HS-27A (cell line): ENCODE measurements at places on chromosomes 5 and 9.
A peak's percentile ranks its signal among the peaks of the same experiment; 100 is the strongest.

DNA sequence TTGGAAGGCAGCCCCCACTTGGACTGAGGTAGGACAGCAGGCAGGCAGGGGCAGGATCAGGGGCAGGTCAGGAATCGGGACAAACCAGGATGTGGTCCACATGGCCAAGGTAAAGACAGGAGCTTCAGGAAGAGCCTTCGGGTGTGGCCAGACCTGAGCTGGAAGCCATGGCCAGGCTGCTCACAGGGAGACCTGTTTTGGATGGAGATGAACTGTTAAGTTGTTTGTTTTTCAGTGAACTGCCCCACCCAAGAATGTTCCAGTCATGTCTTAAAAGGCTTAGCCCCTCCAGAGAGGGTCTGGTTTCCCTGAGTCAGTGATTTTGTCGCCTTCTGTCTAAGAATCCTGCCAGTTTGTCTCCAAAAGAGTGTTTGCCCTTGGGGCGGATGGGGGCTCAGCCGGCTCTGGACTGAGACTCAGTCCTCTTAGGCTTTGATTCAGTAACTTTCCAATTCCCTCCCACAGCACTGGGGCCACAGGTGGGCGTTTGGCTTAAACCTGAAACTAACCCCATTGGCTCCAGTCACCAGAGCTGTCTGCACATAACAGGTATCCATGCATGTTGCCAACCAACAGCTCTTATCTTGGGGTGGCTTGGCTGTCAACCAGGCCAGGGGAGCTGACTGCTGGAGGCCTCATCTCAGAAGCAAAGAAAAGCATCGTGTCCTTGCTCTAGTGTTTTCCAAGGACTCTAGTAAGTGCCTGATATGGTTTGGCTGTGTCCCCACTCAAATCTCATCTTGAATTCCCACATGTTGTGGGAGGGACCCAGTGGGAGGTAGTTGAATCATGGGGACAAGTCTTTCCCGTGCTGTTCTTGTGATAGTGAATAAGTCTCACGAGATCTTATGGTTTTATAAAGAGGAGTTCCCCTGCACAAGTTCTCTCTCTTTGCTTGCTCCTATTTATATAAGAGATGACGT, 11.3 kb upstream of the ANKH start:
- DNase-seq = no peak

GRCh38 chr5:169216866-169217265, 84.1 kb downstream of the SLIT3 start:
- no peak for DNase-seq

GRCh38 chr5:125813221-125813974, 609.8 kb upstream of the GRAMD2B start:
- no peak for DNase-seq

DNA sequence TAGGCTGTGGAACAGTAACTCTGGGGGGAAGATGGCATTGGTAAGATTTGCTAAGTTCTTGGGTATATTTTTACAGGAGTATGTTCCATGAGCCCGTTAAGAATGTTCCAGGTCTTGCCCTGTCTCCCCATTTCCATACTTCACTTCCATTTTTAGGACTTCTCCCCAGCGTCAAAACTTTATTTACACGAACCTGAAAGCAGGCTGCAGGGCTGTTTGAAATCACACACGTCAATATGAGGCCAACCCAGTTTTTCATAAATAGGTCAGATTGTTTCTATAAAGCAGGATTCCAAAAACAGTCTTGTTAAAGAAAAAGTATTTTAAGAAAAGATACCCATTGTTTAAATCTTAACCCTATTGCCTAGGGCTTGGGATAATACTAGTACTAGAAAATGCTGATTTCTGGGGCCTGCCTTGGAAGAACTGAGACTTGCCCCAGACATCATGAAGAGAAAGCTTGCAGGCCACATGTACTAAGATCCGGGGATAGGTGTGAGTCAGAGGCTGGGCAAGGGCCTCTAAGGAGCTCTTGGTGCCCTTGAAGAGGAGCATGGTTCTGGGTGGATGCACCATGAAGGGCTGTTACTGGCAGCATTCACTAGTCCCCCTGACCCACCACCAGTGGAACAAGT, 24.2 kb downstream of the TRIO start:
- DNase-seq = no peak

DNA sequence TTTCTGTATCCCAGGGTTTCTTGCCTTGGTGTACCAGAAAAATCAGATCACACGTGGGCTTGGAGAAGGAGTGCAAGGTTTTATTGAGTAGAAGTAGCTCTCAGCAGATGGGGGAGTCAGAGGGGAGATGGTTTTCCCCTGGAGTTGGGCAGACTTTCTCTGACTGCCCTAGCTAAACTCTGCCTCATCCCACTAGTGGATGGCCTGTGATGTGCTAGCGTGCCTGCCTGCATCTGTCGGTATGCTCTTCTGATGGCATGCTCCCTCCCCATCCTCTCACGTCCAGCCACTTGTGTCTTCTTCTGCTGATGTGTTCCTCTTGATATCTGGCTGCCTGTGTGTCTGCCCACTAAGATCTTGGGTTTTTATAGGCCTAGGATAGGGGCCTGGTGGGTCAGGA, 616.1 kb upstream of the RGMB start:
- DNase-seq = no peak

DNA sequence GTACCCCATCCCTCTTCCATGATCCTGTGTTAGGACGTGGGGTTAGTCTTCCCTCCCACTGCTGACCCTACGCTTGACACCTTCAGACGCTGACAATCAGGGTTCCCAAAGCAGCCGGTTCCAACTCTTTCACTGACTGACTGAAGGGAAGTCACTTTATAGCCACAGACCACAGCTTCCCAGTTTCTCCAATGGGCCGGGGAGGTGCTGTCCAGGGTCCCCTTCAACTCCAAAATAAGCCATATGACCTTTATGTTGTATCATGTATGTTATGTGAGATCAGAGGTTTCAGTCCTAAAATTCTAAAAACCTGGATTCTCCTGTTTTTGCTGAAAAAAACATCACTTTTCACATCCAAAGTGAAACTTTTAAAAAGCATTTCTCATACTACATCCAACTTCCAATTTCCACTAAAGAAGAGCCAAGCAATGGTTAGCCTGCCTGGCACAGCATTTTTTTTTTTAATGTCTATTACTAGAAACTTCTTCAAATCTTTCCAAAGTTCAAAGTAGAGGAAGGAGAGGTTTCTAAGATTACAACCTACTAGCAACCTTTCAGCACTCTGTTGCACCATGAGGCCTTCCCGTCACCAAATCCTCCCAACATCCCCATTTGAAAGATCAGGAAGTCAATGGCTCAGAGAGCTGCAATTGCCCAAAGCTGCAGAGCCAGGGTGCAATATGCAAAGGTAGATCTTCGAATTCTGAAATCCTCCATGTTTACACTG, 5.2 kb downstream of the EPB41L4B start:
- DNase-seq = no peak

GRCh38 chr5:83513081-83513480, 41.5 kb downstream of the VCAN start:
- no peak for DNase-seq

GRCh38 chr9:19137282-19137681, 10.0 kb upstream of the PLIN2 start:
- DNase-seq = no peak

DNA sequence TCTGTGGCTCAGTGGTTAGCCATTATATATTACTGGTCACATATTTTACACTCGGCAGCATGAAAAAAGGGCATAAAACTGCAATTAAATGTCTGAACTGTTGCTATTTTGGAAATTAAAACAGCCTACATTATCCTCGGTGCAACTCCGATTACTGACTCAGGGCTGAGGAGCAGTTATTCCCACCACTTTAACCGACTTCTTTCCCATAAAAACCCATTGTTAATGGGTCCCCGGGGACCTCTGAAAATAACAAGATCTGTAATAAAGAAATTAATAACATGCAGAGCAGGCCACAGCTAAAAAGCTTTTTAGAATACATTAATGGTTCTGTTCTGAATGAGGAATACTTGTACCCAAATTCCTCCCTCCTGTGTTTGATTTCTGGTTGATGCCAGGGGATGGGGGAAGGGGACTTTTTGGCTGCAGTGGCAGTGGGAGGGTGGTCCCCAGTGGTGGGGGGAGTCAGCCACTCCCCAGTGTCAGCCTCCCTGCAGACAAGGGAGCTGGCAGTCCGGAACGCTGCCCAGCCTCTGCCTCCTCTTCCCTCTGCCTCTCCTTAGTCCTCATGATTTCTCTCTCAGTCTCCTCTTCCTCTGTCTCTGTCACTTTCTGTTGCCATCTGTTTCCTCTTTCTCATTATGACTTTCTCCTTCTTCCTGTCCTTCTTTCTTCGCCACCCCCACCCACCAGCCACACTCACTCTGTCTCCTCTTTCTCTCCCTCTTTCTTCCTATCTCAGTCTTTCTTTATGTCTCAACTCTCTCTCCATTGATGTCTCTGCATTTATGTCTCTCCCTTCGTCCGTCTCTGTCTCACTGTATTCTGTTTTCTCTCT, 59.0 kb upstream of the ZBTB43 start:
- no peak for DNase-seq

- peak; percentile 95 for DNase-seq
These were observed 23.6 kb upstream of the FIBCD1 start for GRCh38 chr9:130962418-130963316.

GRCh38 chr5:123091298-123092222, 2.5 kb downstream of the PRDM6 start:
- DNase-seq = no peak

DNA sequence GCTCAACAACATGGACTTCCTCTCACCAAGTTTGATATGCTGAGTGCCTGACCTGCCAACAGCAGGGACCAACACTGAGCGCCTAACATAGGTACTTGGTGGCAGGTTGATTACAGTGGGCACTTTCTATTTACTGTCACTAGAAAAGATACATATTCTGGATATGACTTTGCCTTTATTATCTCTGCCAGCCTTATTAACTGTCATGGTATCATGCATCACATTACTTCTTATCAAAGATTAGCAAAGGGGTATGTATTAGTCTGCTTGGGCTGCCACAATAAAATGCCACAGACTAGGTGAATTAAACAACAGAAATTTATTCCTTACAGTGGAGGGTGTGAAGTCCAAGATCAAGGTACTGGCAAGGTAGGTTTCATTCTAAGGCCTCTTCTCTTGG, 14.3 kb upstream of the C1QTNF2 start:
- no peak for DNase-seq

GRCh38 chr5:38806775-38807258, 39.0 kb upstream of the OSMR start:
- DNase-seq = peak; percentile 96

DNA sequence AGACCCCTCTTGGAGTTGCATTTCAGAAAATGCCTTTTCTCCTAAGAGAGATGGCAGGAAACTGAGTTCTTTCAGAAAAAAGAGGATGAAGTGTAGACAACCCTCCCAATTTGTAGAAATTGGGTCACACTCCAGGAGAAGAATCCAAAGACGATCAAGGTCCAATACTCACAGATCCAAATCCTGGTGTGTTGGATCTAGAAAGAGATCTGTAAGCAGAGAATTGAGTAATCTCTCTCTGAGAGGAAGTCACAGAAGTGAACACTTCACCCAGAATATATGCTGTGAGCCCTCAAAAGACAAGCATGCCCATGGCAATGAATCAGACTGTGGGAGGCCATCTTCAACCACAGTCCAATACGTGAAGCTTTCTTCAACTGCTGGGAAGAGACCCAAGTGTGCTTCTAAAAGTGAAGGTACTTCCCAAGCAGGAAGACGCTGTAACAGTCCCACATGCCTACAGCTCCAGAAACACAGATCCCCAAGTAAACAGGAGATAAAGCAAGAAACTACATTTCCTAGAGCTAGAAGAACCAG, 182.7 kb downstream of the SMC2 start:
- DNase-seq = no peak

GRCh38 chr9:131997779-131998178, 81.9 kb downstream of the MED27 start:
- DNase-seq = no peak

GRCh38 chr5:14501353-14502293, 80.0 kb upstream of the OTULINL start:
- DNase-seq = no peak

- DNase-seq = no peak
These were observed 112.5 kb downstream of the PPP2R2B start for GRCh38 chr5:146766013-146766412.

DNA sequence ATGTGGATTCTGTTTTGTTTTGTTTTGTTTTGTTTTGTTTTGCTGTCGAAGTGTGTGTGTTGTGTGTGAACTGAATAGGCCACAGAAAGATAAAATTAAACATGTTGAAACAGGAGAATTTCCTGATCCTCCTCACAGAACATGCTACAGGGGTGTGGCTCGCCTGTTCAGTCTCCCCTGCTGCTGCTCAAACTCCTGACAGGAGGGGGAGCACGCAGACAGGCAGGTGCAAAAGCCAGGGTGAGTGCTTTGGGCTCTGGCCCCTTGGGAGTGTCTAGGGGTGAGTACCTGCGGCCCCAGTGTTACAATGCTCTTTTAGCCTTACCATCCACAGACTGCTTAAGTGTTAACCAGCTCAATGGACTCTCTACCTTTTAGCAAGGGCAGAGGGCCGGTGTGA, 473.5 kb downstream of the MAT2B start:
- DNase-seq = no peak

DNA sequence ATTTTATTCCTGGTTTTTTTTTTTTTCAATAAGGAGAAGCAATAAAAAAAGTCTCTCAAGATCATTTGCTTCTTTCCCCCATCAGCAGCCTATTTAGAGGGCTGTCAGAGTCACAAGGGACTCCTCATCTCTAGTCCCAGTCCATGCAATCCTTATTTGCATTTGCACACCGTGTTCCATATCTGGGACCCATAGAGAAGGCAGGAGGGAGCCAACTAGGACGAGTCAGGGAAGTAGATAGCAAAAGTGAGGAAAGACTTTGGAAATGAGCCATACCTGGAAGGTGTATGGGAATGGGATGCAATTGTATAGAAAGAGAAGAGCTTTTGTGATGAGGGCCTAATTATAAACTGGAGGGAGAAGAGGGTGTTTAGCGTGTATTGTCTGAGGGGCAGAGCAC, 160.0 kb downstream of the PIK3R1 start:
- DNase-seq = no peak

DNA sequence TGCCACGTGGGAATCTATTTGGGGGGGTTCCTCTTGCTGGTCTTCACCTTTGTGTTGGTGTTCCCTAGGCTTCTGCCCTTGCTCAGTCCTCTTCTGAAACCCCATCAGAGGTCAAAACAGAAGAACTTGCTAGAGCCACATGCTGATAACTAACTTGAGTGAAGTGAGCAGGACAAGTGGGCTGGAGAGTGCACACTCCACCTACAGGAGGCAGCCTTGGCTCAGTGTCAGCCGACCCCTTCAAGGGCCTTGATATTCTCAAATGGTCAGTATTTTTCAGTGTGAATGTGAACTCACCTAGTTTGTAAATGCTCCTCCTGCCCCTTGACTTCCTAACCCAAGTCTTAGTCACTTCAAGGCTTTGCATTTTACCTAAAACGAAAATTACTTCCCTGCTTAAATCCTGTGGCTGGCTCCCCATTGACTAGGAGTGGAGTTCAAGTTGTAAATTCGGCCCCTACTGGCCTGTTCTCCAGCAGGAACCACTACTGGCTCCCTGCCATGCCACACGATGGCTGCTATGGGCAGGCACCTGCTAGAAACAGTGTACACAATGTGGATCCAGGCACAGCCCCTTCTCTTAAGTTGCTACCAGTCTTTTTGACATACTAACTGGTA, 3.6 kb upstream of the SLC1A3 start:
- no peak for DNase-seq

DNA sequence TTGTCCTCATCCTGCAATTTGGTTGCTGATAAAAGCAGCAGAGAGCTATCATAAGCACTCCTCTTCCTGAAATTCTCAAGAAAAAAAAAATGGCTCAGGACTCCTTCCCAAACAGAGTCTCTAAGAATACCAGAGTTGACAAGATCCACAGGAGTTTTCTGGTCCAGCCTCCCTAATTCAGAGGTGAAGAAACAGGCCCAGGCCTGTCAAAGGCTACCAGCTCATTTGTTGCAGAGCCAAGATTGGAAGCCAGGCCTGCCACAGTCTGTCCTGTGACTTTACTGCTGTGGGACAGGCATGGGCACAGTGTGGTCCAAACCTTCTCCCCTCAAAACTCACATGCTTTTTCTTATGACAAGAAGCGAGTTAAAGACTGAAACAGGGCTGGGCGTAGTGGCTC, 41.5 kb downstream of the NIPSNAP3B start:
- no peak for DNase-seq
